ENCODE measurements at places on chromosomes 12 and 14.

DNA sequence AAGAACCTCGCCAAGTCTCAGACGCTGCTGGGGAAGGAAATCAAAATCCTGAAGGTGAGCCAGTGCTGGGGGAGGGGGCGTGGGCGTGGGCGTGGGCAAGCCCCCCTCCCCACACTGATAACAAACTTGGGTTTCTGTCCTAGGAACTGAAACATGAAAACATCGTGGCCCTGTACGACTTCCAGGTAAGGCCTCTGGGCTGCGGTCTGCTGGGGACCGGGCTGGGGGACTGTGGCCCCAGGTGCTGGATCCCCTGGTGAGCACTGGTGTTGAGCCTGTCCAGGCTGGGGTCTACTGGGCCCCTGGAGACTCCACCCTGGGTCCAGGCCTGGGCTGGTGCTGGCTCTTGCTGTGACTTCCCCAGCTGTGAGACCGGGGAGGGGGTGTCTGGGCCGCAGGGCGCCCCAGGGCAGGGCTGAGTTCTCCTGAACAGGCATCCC, 1.2 kb downstream of the ULK1 start:
- no peak for DNase-seq

DNA sequence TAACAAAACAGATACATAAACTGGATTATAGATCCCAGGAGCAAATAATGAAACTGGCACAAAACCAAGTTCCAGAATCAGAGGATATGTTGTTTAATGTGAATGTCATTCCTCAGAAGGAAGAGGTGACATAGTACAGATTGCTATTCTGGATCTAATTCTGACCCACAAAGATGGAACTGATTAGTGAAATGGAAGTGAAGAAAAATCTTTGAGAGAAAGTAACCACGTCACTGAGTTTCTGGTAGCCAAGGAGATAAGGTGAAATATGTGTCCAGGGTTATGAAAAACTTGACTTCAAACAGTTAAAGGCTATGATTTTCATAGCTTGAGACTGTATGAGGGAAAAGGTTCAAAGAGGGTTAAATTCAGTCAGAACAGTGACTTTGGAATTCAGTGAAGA, 8.3 kb downstream of the OR10AD1 start:
- no peak for DNase-seq

GRCh38 chr12:54337280-54337842, 12.4 kb downstream of the COPZ1 start:
- DNase-seq, result no peak

DNA sequence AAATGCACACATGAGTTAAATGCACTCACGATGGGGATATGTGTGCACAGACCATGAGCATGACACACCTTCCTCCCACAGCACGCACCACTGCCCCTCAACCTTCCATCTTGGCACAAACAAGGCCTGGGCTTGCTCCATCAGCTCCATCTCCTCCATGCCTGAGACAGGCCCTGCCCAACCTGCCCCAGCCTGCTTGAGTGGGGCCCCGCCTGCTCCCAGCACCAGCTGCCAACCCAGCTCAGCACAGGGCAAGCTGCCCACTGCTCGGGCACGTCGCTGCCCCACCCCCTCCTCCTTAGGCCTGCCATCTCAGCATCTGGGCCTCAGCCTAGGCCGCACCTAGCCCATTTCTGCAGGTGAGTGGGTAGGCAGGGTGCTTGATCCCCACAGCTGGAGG, 27.6 kb upstream of the KRT78 start:
- DNase-seq, result no peak

DNA sequence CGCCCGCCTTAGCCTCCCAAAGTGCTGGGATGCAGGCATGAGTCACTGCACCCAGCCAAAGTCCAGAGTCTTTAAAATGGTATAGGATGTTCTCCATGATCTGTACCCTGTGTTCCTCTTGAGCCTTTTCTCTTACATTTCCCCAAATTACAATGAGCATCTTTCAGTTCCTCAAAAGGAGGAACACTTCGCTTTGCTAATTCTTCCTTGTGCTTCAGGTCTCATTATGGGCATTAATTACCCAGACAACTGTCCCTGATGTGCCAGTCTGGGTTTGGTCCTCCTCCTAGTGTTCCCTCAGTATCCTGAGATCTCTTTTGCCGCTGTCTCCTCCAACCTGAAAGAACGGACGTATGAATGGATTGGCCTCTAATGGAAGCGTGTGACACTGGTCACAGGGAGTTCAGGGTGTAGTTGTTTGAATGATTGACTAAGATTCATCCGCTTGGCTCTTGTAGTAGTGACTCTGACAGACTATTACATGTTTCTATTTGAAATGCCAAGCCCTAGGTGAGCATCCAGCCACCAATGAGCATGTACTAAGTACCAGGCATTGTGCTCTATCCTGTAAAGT, 8.2 kb downstream of the PRKCH start:
- no peak for DNase-seq

- peak; percentile 24 for DNase-seq
Measured at GRCh38 chr12:87848248-87848868, 180.8 kb downstream of the C12orf50 start.

All from KG1 (cell line).